PC-9 (cell line): ENCODE measurements at places on chromosomes 5 and 9. TPM values are rescaled to one million over a fixed set of nuclear protein-coding genes. Genes with fewer than 3 reads are reported as not detected.

DNA sequence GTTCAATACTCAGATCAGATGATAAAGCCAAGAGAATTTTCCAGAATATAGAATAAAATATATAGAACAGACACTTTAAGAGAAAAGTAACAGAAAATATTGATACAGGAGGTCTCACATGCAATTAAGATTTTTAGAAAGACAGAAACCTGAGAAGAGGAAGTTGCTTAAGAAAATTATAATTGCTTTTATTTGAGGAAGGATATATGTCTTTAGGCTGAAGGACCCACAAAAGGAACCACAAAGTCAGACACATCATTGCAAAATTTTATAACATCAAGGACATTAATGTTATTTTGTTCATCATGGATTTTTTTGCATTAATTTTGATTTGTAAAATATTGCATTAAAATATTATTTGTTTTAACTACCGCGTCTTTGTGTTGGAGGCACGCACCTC is 141.5 kb downstream of the FSTL4 start:
- H3K4me3 ChIP-seq: no peak overlapping the region
- H3K27me3 ChIP-seq: no peaks in the 10 kb centered on the region
- DNase-seq: no peak
- 0 out of 2 replicates have a peak, but pooled peaks cover 9% of the 10 kb centered on the region for H3K4me1 ChIP-seq
- H3K36me3 ChIP-seq: no peaks in the 10 kb centered on the region

- H3K4me3 ChIP-seq: no peak overlapping the region
- DNase-seq: no peak
- no peaks in the 10 kb centered on the region for H3K4me1 ChIP-seq
- no peaks in the 10 kb centered on the region for H3K36me3 ChIP-seq
- peaks cover 28% of the 10 kb centered on the region for H3K27me3 ChIP-seq
Observed at GRCh38 chr5:180598797-180599589, 7.7 kb upstream of the SCGB3A1 start.

DNA sequence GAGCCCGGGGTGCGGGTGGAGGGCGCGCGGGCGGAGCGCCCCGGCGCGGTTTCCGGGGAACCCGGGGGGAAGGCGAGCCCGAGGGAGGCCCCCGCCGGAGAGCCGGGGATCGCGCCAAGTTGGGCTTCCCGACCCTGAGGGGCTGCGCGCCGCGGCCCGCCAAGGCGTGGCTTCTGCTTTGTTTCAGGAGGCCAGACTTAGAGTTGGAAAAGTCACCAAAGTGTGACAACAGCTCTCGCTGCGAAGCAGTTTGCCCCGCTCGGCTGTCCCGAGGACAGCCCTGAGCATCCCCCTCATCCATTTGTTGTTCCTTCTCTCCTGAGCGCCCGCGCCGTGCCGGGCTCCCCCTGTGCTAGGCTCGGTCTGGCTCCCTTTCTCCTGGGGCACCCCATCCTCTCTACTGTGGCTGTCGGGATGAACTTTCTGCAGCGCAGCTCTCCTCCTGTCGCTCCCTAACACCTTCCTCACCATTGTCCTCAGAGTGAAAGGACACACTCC is 410 bp downstream of the GLIPR2 start:
- H3K4me1 ChIP-seq: peaks cover 24% of the 10 kb centered on the region; the same call in 1 of the 2 replicates
- no peak for DNase-seq
- H3K4me3 ChIP-seq: peak overlapping the region; percentile 63
- H3K36me3 ChIP-seq: no peaks in the 10 kb centered on the region

- H3K27ac ChIP-seq: no peak overlapping the region
- no peaks in the 10 kb centered on the region for H3K36me3 ChIP-seq
- H3K4me1 ChIP-seq: peaks cover 40% of the 10 kb centered on the region
- DNase-seq: no peak
Observed at GRCh38 chr9:16341177-16341576, 529.3 kb downstream of the BNC2 start.

- H3K4me1 ChIP-seq: peaks cover 41% of the 10 kb centered on the region
- peaks cover 15% of the 10 kb centered on the region for H3K36me3 ChIP-seq
- H3K27me3 ChIP-seq: no peaks in the 10 kb centered on the region
- H3K4me3 ChIP-seq: peak overlapping the region; percentile 85; the same call in 1 of the 2 replicates
Observed at GRCh38 chr5:178627259-178627598, 379 bp upstream of the CLK4 start.

GRCh38 chr5:156589946-156590216 is 260.2 kb upstream of the PPP1R2B start:
- H3K4me3 ChIP-seq: no peak overlapping the region
- no peaks in the 10 kb centered on the region for H3K4me1 ChIP-seq
- DNase-seq: no peak
- no peak overlapping the region for H3K27ac ChIP-seq
- H3K27me3 ChIP-seq: no peaks in the 10 kb centered on the region

- DNase-seq: no peak
- H3K4me1 ChIP-seq: no peaks in the 10 kb centered on the region
- no peak overlapping the region for H3K27ac ChIP-seq
- no peak overlapping the region for H3K4me3 ChIP-seq
- no peaks in the 10 kb centered on the region for H3K27me3 ChIP-seq
Observed at GRCh38 chr9:105760053-105760452, 65.7 kb downstream of the TMEM38B start.

DNA sequence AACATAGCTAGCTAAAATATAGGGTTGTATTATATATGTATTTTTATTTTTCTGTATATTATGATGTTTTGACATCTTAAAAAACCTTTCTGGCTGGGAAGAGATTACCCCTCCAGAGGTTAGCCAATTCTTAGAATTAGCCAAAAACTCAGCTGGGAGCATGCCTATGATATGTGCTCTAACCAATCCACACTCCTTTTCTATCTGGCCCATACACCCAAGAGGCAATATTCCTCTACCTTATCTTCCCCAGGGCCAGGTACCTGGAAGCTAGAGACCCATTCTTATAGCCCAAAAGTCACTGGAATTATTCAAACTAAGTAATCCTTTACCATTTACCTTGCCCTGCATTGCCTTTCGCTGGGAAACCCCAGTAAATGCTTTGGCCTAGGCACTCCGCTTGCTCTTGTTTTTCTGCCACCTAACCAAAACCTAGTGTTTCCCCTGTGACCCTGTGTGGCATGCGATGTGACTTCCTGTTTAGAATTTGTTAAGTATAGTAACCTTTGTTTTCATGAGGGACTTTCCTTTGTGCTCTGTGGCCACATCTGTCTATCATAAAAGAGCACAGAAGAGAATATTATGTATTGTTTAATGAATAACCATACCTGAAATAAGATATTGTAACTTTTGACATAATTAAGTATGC is 37.4 kb downstream of the CSNK1G3 start:
- no peak overlapping the region for H3K27ac ChIP-seq
- no peak overlapping the region for H3K4me3 ChIP-seq
- H3K27me3 ChIP-seq: no peaks in the 10 kb centered on the region

DNA sequence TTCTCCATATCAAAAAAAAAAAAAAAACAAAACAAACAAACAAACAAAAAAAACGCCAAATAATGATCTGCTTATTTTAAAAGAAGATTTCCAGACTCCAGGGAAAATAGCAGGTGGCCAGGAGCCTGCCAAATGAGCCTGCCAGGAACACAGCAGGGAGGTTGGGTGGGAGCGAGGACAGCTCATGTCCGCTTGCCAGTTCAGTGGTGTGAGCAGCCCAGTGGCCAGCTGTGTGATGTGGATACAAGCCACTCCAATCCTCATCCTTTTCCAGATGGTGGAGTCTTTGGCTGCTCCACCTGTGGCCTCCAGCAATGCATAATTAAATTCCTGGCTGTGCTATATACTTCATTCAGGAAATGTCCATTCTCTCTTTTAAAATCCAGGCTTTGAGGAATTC is 1025.1 kb upstream of the C9orf72 start:
- DNase-seq: no peak
- no peaks in the 10 kb centered on the region for H3K36me3 ChIP-seq
- H3K4me3 ChIP-seq: no peak overlapping the region
- H3K4me1 ChIP-seq: no peaks in the 10 kb centered on the region
- H3K27me3 ChIP-seq: no peaks in the 10 kb centered on the region

- no peak overlapping the region for H3K27ac ChIP-seq
- no peak for DNase-seq
- no peak overlapping the region for H3K4me3 ChIP-seq
- H3K4me1 ChIP-seq: peaks cover 30% of the 10 kb centered on the region
- no peaks in the 10 kb centered on the region for H3K36me3 ChIP-seq
Observed at GRCh38 chr9:135474915-135475314, 4.7 kb upstream of the PPP1R26 start.

DNA sequence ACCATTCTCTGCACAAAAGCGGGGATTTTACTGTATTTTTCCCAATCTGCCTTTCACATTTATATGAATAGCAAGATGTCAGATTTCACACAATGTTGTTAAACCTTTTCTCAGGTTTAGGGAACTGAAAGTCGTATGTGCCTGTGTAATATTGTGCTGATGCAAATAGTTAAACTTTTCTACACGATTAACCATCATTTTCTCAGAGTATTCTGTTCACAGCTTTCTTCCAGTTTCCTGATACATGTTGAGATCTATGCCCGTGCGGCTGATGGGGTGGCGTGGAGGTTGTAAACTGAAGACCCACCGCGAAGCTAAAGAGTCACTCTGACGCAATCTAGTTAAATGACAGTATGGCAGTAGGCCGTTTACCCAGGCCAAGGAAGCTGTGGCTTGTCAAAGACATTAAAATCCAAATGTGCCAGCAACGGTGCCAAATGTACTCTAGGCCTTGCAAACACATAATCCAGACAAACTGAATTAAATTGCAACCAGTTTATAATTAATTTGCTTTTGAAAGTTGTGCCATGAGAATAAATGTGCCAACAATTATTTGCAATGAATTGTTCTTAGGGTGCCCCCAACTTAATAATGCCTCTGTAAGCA is 145.7 kb downstream of the EBF1 start:
- peaks cover 69% of the 10 kb centered on the region for H3K27me3 ChIP-seq
- no peaks in the 10 kb centered on the region for H3K4me1 ChIP-seq
- H3K27ac ChIP-seq: no peak overlapping the region
- no peak for DNase-seq

DNA sequence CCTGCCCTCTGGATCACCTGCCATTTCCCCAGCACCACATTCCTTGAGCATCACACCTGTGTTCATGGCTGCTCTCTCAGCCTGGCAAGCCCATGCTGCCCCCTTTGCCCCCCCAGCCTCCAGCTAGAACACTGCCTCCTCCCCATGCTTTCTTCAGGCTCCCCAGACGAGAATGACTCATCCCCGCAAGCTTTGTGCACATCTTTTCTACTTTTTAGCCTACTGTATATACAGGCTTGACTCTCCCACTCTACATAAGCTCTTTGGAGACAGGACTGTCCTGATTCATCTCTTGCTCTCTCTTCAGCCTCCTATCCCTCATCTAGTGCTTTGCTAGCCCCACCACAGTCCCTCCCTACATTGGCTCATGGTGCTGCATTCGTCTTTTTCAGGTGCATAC is 19.9 kb upstream of the GLIPR2 start:
- no peaks in the 10 kb centered on the region for H3K36me3 ChIP-seq
- no peaks in the 10 kb centered on the region for H3K27me3 ChIP-seq
- no peak overlapping the region for H3K27ac ChIP-seq
- H3K4me1 ChIP-seq: no peaks in the 10 kb centered on the region
- no peak overlapping the region for H3K4me3 ChIP-seq
- no peak for DNase-seq

DNA sequence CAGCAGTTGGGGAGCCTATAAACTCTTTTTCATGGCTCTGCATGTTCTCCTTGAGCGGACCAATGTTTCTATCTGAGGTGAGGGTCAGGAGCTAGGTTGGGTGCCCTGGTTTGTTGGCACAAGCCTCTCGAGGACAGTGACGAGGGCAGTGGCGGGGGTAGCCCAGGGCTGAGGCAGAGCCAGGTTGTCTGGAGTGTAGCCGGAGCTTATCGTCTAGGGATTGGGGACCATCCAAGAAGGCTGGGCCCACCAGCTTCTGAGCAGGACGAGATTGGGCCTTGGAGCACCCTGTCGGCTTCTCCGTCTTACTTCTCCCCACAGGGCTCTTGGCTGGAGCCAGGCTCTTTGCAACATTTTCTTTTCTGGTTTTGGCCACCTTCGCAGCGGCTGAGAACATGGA is 13.2 kb upstream of the CCL21 start:
- no peaks in the 10 kb centered on the region for H3K27me3 ChIP-seq
- no peak for DNase-seq
- no peaks in the 10 kb centered on the region for H3K4me1 ChIP-seq
- no peaks in the 10 kb centered on the region for H3K36me3 ChIP-seq
- no peak overlapping the region for H3K4me3 ChIP-seq

GRCh38 chr5:137223324-137224295 is 275.5 kb downstream of the SPOCK1 start:
- H3K27ac ChIP-seq: no peak overlapping the region
- H3K4me1 ChIP-seq: peaks cover 12% of the 10 kb centered on the region
- no peak overlapping the region for H3K4me3 ChIP-seq
- H3K27me3 ChIP-seq: no peaks in the 10 kb centered on the region
- H3K36me3 ChIP-seq: no peaks in the 10 kb centered on the region

GRCh38 chr5:90093751-90094485 is 315.6 kb downstream of the CETN3 start:
- no peaks in the 10 kb centered on the region for H3K27me3 ChIP-seq
- peaks cover 9% of the 10 kb centered on the region; the same call in 1 of the 2 replicates for H3K4me1 ChIP-seq
- no peaks in the 10 kb centered on the region for H3K36me3 ChIP-seq
- H3K27ac ChIP-seq: no peak overlapping the region
- no peak for DNase-seq

DNA sequence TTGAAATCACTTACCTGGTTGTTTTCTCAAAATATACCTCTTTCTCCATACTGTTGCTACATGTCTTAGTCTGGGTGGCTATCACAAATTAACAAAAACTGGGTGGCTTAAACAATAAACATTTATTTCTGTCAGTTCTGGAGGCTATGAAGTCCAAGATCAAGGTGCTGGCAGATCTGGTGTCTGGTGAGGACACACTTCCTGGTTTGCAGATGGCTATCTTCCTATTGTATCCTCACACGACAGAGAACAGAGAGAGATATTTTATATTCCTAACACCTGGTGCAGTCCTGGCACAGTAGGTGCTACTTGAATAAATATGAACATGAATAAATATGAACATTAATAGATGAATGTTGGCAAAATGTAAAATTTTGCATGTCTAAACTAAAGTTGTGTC is 164.3 kb upstream of the ACOT12 start:
- H3K4me3 ChIP-seq: no peak overlapping the region
- no peaks in the 10 kb centered on the region for H3K4me1 ChIP-seq
- H3K36me3 ChIP-seq: no peaks in the 10 kb centered on the region
- H3K27ac ChIP-seq: no peak overlapping the region
- H3K27me3 ChIP-seq: no peaks in the 10 kb centered on the region
- DNase-seq: no peak

DNA sequence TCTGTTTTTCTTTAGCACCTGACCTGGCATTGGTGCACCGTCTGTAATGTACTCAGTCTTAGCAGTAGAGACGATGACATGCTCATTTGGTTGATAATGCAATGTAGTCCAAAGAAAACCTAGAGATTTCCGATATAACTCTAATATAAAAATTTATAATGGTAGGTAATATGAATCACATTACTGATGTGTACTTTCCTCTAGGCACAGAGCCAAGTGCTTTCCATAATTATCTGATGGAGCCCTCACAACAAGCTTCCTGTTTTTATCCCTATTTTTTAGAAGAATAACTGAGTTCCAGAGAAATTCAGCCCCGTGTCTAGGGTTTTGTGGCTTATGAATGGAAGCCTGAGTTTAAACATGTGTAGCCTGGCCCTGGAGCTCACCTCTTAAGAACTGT is 53.7 kb downstream of the KDM4C start:
- no peaks in the 10 kb centered on the region for H3K36me3 ChIP-seq
- H3K4me3 ChIP-seq: no peak overlapping the region
- no peak for DNase-seq
- H3K27me3 ChIP-seq: no peaks in the 10 kb centered on the region

Gene STK32A
- total RNA-seq: not detected in 2 replicates

Gene TEX48
- total RNA-seq: not detected in 2 replicates

Gene OR13C5
- not detected in 2 replicates for total RNA-seq

Gene SH3TC2
- total RNA-seq: 32.1 and 38.8 TPM in 2 replicates
